ENCODE measurements at places on chromosomes 12 and 14. TPM values are rescaled to one million over a fixed set of nuclear protein-coding genes. Genes with fewer than 3 reads are reported as not detected.

The FAM181A gene
- total RNA-seq: not detected

The SLC4A8 gene
- total RNA-seq: 15.3 TPM

The GPR137C gene
- total RNA-seq: 0.54 TPM

The NTS gene
- total RNA-seq: not detected

The OR6C1 gene
- not detected for total RNA-seq

The ADAMTS20 gene
- not detected for total RNA-seq

The SYT1 gene
- 4.3 TPM for total RNA-seq

The SALL2 gene
- total RNA-seq: 0.57 TPM

The PELI2 gene
- 0.69 TPM for total RNA-seq

The GPX2 gene
- not detected for total RNA-seq

The FGF6 gene
- not detected for total RNA-seq

GRCh38 chr14:101372894-101373620 is 188.2 kb upstream of the DIO3 start:
- H3K27me3 ChIP-seq: peaks cover 7% of the 10 kb centered on the region
- H3K36me3 ChIP-seq: no peaks in the 10 kb centered on the region
- H3K4me3 ChIP-seq: no peak overlapping the region
- H3K27ac ChIP-seq: no peak overlapping the region
- no peak for DNase-seq

- H3K4me1 ChIP-seq: peaks cover 28% of the 10 kb centered on the region
- peak overlapping the region; percentile 3 for H3K27ac ChIP-seq
- H3K4me3 ChIP-seq: no peak overlapping the region
- DNase-seq: no peak
- peaks cover 2% of the 10 kb centered on the region for H3K27me3 ChIP-seq
- peaks cover 37% of the 10 kb centered on the region for H3K36me3 ChIP-seq
Observed at GRCh38 chr12:76859611-76860010, 19.2 kb downstream of the CSRP2 start.

GRCh38 chr12:124641591-124641990 is 74.2 kb upstream of the NCOR2 start:
- peaks cover 19% of the 10 kb centered on the region for H3K36me3 ChIP-seq
- H3K27me3 ChIP-seq: peaks cover 8% of the 10 kb centered on the region
- H3K4me1 ChIP-seq: peaks cover 24% of the 10 kb centered on the region
- H3K27ac ChIP-seq: no peak overlapping the region
- H3K4me3 ChIP-seq: no peak overlapping the region
- no peak for DNase-seq

DNA sequence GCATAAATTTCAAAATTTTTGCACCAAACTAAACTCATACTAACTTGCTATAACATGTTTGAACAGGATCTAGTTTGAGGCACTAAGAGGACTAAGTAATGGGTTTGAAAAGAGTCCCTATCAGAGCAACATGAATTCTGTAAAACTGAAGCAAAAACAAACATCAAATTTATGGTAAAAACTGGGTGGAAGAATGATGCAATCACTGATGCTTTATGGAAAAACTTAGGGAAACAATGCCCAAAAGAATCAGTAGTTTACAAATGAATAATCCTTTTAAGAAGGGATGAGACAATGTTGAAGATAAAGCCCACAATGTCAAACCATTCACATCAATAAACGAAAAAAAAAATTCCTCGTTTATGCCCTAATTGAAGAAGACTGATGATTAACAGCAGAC is 88.9 kb downstream of the PRKD1 start:
- no peaks in the 10 kb centered on the region for H3K4me1 ChIP-seq
- H3K36me3 ChIP-seq: peaks cover 40% of the 10 kb centered on the region
- H3K4me3 ChIP-seq: no peak overlapping the region
- no peak overlapping the region for H3K27ac ChIP-seq

GRCh38 chr14:100804558-100805309 is 21.2 kb upstream of the MEG3 start:
- H3K4me1 ChIP-seq: no peaks in the 10 kb centered on the region
- no peak overlapping the region for H3K4me3 ChIP-seq
- H3K27me3 ChIP-seq: peaks cover 35% of the 10 kb centered on the region
- H3K27ac ChIP-seq: no peak overlapping the region
- peaks cover 19% of the 10 kb centered on the region for H3K36me3 ChIP-seq
- DNase-seq: no peak

- peak overlapping the region; percentile 76 for H3K27ac ChIP-seq
- peaks cover 74% of the 10 kb centered on the region for H3K4me1 ChIP-seq
- peak; percentile 45 for DNase-seq
- peak overlapping the region; percentile 75 for H3K4me3 ChIP-seq
- peaks cover 10% of the 10 kb centered on the region for H3K36me3 ChIP-seq
Observed at GRCh38 chr12:10169104-10169503, 2.8 kb downstream of the OLR1 start.

DNA sequence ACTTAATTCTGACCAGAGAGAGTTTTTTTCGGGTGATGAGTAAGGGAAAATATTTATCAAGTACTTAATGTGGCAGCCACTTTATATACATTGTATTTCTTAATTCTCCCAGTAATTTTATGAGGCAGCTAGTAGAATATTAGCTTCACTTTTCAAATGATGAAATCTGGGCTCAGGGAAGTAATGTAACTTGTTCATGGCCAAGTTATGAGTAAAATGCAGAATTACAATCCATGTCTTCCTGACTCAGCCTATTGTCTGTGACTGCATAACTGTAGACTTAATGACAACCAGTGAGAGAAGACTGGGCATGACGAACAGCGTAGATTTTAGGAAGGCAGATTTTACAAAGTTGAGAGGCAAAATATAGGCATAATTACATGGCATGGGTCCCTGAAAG is 106.7 kb upstream of the MIS18BP1 start:
- H3K36me3 ChIP-seq: no peaks in the 10 kb centered on the region
- no peaks in the 10 kb centered on the region for H3K27me3 ChIP-seq
- no peaks in the 10 kb centered on the region for H3K4me1 ChIP-seq
- no peak overlapping the region for H3K4me3 ChIP-seq
- no peak overlapping the region for H3K27ac ChIP-seq
- DNase-seq: no peak

DNA sequence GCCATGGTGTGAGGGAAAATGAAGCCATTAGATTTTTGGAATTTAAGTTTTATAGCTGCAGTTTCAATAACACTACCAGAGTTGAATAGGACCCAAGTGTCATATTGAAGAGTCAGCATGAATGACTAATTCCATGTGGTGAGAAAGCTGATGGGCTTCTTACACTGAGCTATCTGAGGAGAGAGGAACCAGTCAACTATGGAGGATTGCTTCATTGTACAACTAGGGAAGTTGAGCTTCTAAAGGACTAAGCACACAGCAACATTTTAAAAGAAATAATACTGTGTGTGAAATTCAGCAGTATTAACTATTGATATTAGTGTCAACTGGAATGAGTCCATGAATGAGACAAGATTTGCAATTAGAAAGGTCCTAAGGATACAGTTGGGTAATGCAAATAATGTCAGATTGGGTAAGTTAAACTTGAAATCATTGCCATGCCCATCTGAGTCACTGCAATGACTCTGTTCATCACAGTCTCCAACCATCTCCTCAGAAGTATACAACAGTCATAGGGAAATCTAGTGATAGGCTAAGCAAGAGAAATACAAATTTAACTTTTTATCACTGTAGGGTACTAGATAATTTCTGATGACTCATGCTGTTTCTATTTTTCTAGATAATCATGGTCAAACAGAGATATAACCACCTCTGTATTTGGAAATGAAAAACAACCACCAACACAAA is 394.2 kb downstream of the FSCB start:
- peaks cover 5% of the 10 kb centered on the region for H3K36me3 ChIP-seq
- DNase-seq: no peak
- no peak overlapping the region for H3K4me3 ChIP-seq
- H3K27ac ChIP-seq: no peak overlapping the region
- H3K4me1 ChIP-seq: no peaks in the 10 kb centered on the region
- H3K27me3 ChIP-seq: peaks cover 1% of the 10 kb centered on the region

- no peak overlapping the region for H3K27ac ChIP-seq
- no peaks in the 10 kb centered on the region for H3K27me3 ChIP-seq
- no peak overlapping the region for H3K4me3 ChIP-seq
- no peaks in the 10 kb centered on the region for H3K36me3 ChIP-seq
- no peaks in the 10 kb centered on the region for H3K4me1 ChIP-seq
Observed at GRCh38 chr12:72974954-72975555, 702.9 kb downstream of the TRHDE start.

- H3K4me1 ChIP-seq: peaks cover 90% of the 10 kb centered on the region
- peak overlapping the region; percentile 75 for H3K4me3 ChIP-seq
- peaks cover 11% of the 10 kb centered on the region for H3K36me3 ChIP-seq
- no peaks in the 10 kb centered on the region for H3K27me3 ChIP-seq
- no peak for DNase-seq
Observed at GRCh38 chr14:85579942-85580341, 50.0 kb downstream of the FLRT2 start.

DNA sequence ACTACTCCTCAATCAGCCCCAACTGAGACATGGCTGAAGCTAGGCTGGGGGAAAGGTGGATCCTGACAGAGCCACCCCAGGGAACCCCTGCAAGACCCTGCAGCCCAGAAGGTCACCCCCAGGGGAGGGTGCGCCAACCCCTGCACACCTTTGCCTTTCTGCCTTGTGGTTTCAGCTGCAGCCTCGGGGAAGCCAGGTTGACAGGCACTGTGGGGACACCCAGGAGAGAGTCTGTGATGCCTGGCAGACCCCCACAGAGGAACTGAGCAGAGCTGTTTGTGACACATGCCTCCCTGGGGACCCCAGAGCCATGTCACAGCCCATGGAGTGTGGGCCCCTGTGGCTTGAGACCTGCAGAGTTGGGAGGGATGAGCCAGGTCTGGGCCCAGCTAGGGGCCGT is 11.8 kb upstream of the HHIPL1 start:
- no peak overlapping the region for H3K4me3 ChIP-seq
- no peak overlapping the region for H3K27ac ChIP-seq
- H3K4me1 ChIP-seq: peaks cover 8% of the 10 kb centered on the region
- no peaks in the 10 kb centered on the region for H3K36me3 ChIP-seq
- peaks cover 15% of the 10 kb centered on the region for H3K27me3 ChIP-seq

DNA sequence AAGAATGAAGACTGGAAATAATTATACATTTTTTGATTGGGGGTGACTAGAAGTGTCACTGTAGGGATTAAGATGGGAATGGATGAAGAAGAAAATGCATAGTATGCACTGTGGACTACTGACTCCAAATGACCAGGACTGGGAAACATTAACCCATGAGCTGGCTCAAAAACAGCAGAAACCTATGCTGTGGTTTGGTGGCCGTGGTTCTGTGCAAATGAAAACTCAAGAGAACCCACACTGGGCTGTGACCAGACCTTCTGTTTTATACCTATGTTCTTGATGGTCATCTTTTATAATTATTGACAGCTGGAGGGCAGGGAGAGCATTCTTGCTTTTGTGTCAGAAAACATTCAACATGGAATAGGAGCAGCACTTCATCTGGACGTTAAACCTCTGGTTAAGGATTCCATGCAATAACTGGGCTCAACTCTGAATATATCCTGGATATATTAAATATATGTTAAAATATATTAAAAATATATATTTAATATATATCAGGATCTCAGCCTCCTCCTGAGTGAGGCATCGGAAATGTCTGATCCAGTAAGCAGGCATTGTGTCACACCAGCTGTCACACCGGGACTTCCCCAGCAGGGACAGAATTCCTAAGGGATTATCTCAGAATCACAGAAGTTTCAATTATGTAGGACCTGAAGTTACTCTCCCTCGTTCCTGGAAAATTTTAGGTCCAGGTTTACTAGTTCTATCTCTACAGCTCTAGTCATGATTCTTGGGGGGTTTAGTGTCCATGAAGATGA is 48.5 kb downstream of the BBS10 start:
- no peak for DNase-seq
- H3K36me3 ChIP-seq: peaks cover 31% of the 10 kb centered on the region
- no peak overlapping the region for H3K4me3 ChIP-seq
- H3K27ac ChIP-seq: peak overlapping the region; percentile 46
- H3K4me1 ChIP-seq: peaks cover 42% of the 10 kb centered on the region

DNA sequence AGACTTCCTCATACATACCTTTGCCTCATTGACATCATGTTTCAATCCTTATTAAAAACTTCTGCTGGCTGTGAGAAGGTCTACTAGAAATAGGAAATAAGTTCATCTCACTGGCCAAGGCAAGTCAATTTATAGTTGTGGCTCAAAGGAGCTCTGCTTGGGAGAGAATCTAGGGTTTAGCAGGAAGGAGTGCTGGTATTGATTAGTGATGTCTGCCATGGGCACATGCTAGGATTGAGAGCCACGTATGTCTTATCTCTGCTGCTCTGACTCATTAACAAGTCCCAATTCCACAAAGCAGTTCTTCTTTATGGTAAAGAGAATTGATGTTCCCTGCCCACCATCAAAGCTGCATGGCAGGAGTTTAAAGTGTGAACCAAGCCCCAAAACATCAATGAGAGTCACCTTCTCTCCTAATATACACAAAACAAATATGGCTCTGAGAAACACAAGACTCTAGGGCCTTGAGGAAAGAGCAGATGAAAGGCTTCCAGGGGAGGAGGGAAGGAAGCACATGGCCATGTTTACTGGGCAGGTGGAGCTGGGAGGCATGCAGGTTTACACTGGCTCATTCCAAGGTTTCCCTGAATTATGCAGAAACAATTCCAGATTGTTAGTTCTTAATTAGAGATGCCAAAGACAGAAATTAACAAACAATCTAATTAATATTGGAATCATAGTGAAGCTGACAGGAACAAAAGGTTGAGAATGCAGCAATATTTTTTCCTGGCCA is 931.9 kb upstream of the TMEM132C start:
- DNase-seq: no peak
- H3K27ac ChIP-seq: no peak overlapping the region
- peaks cover 4% of the 10 kb centered on the region for H3K27me3 ChIP-seq
- H3K4me3 ChIP-seq: no peak overlapping the region
- peaks cover 2% of the 10 kb centered on the region for H3K4me1 ChIP-seq

- H3K27ac ChIP-seq: peak overlapping the region; percentile 96
- peaks cover 1% of the 10 kb centered on the region for H3K27me3 ChIP-seq
- H3K4me3 ChIP-seq: peak overlapping the region; percentile 93
- peaks cover 12% of the 10 kb centered on the region for H3K36me3 ChIP-seq
- DNase-seq: no peak
- peaks cover 26% of the 10 kb centered on the region for H3K4me1 ChIP-seq
Observed at GRCh38 chr14:45253754-45254310, 830 bp upstream of the MIS18BP1 start.

DNA sequence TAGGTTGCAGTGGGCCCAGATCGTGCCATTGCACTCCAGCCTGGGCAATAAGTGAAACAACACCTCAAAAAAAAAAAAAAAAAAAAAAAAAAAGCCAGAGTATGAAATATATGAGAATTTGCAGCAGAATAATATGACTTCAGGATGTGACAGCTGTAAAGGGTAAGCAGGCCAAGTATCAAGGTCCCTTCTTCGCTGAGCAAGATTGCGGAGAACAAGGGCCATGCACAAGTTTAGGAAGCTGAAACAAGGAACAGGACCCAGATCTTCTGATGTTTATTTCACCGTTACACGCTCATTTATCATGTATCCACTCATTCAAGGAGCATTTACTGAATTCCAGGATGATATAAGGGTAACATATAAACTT is 659 bp upstream of the FOXJ2 start:
- peak overlapping the region; percentile 88 for H3K4me3 ChIP-seq
- H3K27me3 ChIP-seq: no peaks in the 10 kb centered on the region
- peak; percentile 7 for DNase-seq
- peak overlapping the region; percentile 79 for H3K27ac ChIP-seq

DNA sequence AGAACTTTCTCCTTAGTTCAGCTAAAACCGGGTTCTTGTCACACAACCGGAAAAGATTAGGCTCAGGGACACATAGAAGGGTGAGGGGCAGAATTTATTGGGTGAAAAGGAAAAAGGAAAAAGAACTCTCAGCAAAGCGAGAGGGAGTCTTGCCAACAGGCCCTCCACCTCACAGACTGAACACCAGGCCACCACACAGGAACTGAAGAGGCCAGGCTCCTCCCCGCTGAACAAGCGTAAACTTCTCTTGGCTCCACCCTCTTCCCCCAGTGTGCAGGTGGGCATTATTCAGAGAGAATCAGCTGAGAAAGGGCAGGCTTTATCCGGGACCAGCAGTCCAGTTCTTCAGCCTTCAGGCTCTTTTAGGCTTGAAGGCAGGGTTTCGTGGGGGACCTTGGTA is 125.6 kb upstream of the FGD4 start:
- no peak overlapping the region for H3K4me3 ChIP-seq
- no peaks in the 10 kb centered on the region for H3K36me3 ChIP-seq
- no peak overlapping the region for H3K27ac ChIP-seq
- DNase-seq: no peak
- peaks cover 2% of the 10 kb centered on the region for H3K27me3 ChIP-seq
